G401 (cell line): ENCODE measurements at places on chromosomes 4 and X.

- no peak for DNase-seq
Observed at GRCh38 chrX:153612413-153612812, 13.5 kb upstream of the CCNQ start.

DNA sequence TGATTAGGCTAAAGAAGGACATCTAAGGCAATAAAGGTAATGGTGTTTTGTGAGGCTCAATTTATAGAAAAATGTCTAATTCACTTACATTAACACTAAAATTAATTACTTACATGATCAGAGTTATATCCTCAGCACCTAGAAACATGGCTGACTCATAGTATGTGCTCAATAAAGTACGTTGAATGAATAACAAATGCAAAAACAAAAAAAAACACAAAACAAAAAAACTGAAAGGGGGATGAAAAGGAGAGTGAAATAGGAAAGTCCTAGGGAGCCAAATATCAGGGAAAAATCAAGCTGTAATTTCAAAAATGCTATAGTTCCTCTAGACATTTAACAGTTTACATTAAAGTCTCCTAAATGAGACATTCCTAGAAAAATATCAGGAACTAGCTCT, 18.7 kb downstream of the MBNL3 start:
- no peak for DNase-seq

DNA sequence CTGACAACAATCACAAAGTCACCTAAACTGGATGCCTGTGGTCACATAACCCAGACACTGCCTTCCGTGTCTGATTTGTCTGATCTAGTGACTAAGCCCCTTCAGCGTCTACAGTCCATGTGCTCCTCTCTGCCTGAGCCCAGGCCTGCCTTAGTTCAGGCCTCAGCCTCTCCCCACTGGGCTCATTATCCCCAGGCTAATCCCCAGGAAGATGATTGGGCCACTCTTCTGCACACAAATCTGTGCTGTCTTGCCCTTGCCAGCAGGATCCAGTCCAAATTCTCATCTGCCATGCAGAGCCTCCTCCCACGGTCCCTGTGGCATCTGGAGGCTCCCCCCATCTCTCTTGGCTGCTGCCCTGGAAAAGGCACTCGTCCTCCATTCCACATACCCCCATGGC, 96.5 kb downstream of the SLC2A9 start:
- no peak for DNase-seq

GRCh38 chrX:47562615-47563243, 1.7 kb downstream of the ARAF start:
- DNase-seq: peak; percentile 56

- no peak for DNase-seq
Observed at GRCh38 chr4:7855731-7856130, 83.9 kb downstream of the AFAP1 start.

DNA sequence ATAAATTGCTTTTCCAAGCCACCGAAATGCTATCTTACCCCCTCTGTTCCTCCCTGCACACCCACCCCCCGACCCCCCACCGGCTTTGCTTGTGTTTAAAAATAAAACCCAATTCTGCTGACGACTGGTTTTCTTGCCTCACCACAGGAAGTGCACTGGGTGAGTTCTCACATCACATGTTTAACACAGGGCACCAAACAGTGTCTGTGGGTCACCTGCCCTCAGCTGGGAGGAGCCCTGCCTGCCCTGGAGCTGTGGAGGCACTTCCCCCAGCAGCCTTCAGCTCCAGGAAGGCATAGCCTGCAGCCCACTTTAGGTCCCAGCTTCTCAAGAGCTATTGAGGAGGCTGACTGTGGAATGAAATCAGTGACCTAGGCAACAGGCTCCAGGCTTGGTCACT, 8.8 kb downstream of the TMEM255A start:
- no peak for DNase-seq

DNA sequence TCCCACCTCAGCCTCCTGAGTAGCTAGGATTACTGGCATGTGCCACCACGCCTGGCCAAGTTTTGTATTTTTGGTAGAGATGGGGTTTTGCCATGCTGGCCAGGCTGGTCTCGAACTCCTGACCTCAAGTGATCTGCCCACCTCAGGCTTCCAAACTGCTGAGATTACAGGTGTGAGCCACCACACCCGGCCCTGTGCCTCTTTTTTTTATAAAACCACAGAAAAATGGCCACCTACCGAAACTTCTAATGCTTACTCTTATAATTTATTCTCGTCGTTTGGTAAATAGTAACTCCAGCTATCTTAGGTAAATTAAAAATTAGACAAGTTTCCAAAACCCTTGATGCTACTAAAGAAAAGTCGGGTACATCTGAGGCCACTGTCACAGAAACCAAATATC, 54.4 kb downstream of the IRF2 start:
- no peak for DNase-seq

- DNase-seq: peak; percentile 80
Observed at GRCh38 chrX:43949669-43950068, 23.5 kb downstream of the NDP start.

GRCh38 chr4:53855581-53856250, 208.7 kb downstream of the CHIC2 start:
- DNase-seq: no peak

DNA sequence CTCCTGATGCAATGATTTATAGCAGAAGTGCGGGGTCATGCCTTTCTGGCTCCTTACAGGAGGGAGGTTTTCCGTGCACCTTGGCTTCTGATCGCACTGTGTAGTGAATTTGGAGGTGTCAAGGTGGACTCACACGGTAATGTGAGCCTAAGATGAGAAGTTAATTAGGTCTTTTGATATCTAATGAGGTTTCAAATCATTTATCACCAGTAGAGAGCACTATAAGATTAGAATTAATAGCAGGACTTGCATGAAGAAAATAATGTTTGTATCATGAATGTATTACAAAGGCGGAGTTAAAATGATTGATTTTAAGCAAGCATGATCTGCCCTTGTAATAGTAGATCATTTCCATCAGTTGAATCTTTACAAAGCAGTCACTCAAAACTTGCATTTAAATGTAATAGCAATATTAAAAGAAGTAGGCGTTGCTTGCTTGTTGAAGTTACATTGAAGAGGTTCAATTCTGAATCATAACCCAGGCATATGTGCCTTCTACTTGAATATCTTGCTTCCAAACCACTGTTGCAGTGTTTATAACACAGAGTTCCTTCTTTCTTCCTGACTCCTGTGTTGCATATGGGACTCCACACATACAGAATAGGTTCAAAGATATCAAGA, 152.1 kb downstream of the FMR1NB start:
- peak; percentile 61 for DNase-seq

- DNase-seq: no peak
Observed at GRCh38 chr4:148015058-148015457, 283.2 kb downstream of the ARHGAP10 start.

DNA sequence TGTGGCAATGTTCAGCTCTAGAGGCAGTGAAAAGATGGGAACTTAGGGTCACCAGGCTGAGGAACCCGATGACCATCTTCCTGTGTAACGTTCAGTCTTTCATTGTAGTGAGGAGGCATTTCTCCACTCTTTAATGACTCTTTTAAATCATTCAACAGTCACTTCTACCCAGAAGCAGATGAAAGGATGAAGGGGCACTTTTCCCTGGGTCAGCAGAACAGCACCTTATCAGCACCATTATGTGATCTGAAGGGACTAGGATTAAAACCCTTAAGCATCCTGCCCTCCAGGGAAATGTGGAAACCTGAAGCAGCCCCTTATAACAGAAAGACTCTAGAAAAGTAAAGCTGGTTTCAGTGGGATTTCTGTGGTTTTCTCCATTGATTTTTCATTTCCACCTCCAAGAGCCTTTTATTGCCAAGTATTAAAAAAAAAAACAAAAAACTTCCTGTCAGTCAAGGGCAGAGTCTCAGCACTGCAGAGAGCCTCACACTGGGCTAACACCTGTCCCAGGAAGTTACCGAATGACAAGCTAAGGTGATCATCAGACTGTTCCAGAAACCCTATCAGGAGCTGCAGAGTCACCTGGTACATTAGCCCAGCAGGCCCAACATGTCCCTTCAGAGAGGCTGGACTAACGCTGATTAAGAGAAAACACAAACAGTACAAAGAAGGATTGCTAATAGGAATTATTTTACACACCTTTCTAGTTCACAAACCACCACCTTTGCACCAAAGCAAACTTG, 185.9 kb downstream of the SHROOM3 start:
- peak; percentile 98 for DNase-seq

DNA sequence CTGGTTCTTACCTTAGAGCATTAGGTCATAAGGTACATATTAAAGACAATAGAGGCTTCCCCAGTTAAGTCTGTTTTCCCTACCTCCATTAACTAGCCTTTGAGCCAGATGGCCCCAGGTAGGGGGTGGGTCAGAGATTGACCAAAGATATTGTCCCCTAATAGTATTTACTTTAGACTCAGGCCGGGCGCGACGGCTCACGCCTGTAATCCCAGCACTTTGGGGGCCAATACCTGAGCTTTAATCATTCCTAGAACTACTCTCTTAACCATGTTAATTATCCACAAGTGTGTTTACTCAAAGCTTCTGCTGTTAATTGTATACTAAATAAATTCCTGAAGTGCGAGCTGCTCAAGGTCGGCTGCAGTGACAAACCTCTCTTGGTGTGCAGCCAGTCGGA, 28.0 kb upstream of the AMBN start:
- no peak for DNase-seq

GRCh38 chrX:132614297-132614696, 125.5 kb upstream of the MBNL3 start:
- no peak for DNase-seq

DNA sequence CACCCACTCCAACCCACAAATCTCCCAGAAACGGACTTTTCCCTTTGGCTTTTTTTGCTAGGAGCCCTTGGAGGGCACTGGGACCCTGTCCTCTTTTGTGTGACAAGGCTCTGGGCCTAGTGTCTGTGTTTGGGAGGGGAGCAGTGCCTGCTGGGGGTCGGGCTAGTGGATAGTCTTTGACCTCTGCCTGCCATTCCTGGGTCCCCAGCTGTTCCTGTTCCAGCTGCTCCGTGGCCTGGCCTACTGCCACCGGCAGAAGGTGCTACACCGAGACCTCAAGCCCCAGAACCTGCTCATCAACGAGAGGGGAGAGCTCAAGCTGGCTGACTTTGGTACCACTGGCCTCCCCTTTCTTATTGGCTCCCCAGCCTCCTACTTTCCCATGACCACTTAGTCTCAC, 6.7 kb upstream of the USP11 start:
- no peak for DNase-seq

DNA sequence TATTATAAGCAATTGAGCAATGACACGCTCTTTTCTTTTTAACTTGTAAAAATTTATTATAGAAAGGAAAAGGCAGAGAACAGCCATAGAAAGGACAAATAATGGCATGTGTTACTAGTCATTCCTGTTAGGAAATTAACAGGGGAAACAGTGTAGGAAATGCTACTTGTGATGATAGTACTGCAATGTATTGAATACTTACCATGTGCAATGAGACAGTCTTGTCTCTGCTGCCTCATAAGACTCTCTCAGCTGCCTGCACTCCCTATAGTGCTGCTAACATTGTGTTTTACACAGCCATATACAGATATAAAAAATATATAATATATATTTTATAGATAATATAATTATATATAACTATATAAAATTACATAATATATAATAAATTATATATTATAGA, 62.3 kb upstream of the SHOX start:
- DNase-seq: no peak

DNA sequence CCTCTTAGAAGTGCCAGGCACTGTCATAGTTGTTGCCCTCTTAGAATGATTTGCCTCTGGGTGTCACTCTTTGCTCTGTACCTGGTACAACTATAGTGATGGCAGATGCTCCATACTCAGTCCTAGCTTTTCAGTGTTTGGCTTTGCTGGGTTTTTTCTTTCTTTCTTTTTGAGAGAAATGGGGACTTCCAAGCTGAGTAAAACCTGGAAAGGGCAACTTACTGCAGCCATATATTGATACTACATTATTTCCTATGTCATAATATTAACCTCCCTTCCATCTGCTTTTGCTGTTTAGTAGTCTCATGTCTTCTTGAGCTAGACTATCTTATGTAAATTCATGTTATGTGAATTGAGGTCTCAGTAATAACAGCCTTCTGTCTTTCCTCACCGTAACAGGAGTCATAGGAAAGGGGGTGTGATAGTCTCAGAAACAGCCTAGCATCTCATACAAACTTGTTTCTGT, 49.0 kb downstream of the NIPAL1 start:
- no peak for DNase-seq

GRCh38 chr4:81404294-81404693, 67.4 kb downstream of the RASGEF1B start:
- no peak for DNase-seq

DNA sequence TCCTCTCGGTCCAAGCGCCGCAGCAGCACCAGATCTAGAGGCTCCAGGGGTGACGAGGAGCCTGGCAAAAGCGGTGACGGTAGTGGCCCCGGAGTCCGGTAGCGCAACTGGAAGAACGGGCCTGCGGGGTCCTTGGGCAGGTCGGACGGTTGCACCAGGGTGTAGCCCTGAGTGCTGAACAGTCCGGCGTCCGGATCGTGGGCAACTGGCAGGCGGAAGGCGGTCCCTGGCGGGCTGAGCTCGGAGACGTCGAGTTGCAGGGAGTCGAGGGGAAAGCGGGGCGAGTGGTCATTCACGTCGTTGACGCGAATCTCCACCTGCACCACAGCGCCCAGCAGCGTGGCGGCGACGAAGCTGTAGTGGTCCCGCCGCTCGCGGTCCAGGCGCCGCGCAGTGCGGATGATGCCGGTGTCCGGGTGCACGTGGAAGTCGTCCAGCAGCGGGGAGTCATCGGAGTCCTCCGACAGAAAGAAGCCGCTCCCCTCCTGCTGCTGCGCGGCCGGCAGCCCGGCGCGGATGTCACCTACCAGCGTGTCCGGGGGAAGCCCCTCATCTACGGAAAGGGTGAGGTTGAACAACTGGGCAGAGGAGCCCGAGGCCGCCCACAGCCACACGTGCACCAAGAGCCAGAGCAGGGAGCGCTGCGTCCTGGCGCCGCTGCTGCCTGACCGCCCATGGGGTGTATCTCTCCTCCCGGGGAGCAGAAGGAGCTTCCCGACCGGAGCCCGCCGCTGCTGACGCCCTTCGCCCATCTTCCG, 837 bp downstream of the DCHS2 start:
- DNase-seq: no peak

GRCh38 chrX:13128104-13128503, 83.7 kb upstream of the FAM9C start:
- no peak for DNase-seq

DNA sequence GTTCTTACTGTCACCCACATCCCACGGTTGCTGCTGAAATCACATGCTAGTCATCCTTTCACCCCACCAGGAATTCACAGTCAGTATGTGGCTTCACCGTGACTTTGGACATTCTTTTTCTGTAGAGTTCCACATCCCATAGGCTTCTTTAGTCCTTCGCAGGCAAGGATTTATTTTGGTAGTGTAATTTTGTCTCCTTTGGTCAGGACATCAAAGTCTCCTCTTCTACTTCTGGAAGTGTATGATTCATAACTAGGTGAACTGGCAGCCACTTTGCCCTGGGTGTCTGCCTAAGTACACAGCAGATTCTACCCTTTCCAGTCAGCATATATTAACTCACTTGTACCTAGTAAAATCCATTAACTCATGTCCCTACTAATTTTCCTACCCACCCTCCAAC, 38.3 kb upstream of the MMAA start:
- no peak for DNase-seq

GRCh38 chr4:2072971-2073807, 14.1 kb downstream of the NAT8L start:
- DNase-seq: no peak

GRCh38 chrX:77786365-77786680, 307 bp upstream of the ATRX start:
- DNase-seq: no peak

GRCh38 chrX:9560219-9560618, 95.4 kb downstream of the TBL1X start:
- DNase-seq: no peak
